ENCODE measurements at places on chromosomes 1 and 21.

GRCh38 chr1:91015358-91015780, 6.5 kb downstream of the ZNF644 start:
- DNase-seq, result no peak

DNA sequence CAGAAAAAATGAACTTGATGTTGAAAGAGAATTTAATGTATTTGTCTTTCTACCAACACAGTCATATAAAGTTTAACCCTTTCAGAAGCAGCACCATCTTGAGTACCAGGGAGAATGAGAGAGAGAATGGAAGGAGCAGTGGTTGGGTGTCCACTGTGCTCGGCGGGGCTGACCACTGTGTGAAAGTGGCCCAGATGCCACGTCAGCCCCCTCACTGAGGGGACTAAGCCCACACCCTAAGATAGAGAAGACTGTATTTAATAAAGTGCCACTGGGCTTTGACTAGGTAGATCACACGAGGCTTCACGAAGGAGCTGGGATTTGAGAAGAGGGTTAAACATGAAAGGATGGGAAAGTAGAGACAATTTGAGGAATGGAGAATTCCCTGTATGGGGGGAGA, 31.2 kb downstream of the BATF3 start:
- no peak for DNase-seq

- DNase-seq, result no peak
Measured at GRCh38 chr1:36961062-36961615, 73.2 kb downstream of the GRIK3 start.

DNA sequence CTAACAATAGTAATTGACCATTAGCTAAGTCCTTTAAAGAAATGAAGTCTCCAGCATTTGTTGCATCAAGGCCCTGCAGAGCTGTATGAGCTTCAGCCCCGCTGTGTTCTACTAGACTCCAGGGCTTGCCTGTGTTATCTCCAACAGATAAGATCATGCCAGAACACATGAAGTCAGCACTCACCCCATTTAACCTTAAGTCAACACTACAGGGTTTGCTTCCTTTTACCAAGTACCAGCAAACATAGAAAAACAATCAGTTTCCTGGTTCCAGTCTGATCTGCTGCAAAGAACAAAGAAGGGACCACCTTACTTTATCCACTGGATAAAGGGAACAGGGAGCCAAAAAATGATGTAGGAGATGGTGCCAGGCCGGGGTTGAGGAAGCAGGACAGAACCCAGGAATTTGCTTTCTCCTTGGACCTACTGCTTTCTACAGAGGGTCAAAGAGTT, 41.3 kb upstream of the ENAH start:
- no peak for DNase-seq

DNA sequence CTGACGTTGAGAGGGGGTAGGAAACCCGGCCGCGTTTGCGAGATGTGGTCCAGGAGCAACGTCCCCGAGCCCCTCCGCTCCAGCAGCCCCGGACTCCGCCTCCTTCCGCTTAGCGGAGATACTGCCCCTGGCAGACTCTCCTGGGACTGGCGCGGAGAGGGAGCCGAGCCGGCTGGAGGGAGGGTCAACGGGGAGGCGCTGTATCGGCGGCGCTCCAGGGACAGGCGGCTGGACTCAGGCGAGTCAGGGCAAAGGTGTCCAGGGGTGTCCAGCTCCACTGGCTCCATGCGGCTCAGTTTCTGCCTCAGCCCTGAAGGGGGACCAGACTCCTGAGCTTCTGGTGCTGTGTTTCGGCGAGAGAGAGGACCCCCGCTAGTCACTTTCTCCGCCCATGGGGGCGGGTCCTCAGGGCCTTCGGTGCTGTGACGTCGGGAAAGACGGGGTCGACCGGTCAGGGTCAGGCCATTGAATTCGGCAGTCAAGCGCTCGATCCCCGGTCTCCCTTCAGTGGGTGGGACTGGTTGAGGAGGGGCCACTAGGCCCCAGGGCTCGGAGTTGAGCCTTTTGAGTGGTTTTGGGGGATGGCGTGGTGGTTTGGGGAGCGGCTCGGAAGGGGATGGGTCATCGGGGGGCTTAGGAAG, 2.8 kb upstream of the LIX1L start:
- DNase-seq, result no peak

DNA sequence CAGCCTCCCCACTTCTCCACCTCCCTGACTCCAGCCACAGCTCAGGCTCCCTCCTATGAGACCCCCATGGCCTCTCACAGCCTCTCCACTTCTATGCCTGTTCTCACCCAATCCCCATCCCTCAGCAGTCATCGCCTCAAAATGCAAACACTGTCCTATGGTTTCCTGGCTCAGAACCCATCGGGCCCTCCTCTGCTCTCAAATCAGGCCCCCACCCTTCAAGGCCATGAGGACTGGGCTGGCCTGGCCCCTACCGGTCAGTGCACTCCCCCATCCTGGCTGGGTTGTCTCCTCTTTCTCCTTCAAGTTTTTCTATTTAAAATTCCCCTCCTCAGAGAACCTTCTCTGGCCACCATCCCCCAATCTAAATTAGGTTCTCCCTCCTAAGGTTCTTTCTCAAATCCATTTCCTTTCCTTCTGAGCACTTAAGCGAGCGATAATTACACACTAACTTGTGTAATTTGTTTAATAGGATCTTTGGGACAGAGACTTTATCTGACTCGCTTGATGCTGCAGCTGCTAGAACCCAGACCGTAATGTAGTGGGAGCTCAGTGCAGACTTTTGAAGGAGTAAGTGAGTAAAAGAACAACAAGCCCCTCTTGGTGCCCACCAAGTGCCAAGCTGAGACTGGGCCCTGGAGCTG, 347.2 kb downstream of the MATN1 start:
- no peak for DNase-seq

DNA sequence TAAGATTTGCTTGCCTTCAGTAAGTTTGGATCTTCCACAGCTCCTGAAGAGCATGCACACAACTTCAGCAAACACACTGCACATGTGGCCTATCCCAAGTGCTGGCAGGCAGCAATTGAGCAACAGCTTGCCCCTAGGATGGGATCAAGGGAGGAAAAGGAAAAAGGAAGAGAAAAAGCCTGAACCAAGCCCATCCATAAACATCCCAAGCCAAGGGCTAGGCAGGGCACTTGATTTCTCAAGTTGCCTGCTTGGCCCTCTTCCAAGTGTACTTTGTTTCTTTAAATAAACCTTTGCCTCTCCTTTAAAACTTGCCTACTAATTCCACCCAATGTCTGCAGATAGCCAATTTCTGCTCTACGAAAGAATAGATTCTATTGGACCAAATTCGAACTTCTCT, 49.0 kb upstream of the OLFM3 start:
- no peak for DNase-seq

- no peak for DNase-seq
Measured at GRCh38 chr1:227894831-227895451, 52.8 kb downstream of the WNT9A start.

GRCh38 chr1:234486858-234487840, 8.2 kb upstream of the TARBP1 start:
- no peak for DNase-seq

DNA sequence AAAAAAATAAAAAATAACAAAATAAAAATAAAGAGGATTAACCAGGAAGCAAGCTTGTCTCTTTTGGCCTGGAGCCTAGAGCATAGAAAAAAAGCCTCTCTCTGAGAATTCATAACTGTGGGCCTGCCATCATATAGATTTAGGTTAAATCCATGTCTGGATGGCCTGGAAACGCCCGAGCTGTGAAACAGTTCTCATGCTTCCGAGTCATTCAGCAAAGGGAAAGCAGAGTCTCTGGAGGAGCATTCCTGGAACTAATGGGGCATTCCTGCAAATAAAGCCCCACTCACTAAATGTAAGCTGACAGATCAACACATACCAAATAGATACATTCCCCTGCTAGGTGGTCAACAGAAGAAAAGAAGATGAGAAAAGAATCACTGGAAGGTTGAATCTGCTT, 75.8 kb upstream of the GNG4 start:
- DNase-seq, result no peak

DNA sequence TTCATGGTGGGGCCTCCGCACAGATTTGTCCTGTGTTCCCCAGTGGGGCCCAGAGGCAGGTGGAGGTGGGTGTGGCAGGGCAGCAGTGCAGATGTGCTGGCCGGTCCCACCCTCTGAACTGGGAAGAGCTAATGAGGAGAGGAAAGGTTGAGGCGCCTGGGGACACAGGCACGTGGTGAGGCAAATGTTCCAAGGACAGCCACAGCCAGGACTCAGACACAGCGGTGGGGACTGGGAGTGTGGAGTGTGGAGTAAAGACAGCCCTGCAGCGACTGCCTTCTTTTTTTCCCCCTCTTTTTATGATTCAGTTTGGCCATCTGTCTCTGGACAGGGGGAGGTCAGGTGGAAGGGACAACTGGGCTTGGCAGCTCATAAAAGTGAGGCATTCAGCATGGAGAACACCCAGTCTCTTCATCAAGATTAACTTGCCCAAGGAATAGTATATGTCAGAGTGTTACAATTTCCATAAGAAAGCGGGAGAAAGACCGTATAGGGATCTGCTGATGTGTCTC, 104.2 kb upstream of the GCLM start:
- DNase-seq, result no peak

GRCh38 chr1:206037581-206037980, 13.9 kb upstream of the CTSE start:
- no peak for DNase-seq

- DNase-seq, result no peak
Measured at GRCh38 chr1:4594286-4594991, 60.0 kb upstream of the AJAP1 start.

- DNase-seq, result no peak
Measured at GRCh38 chr1:111448482-111448917, 556 bp downstream of the WDR77 start.

DNA sequence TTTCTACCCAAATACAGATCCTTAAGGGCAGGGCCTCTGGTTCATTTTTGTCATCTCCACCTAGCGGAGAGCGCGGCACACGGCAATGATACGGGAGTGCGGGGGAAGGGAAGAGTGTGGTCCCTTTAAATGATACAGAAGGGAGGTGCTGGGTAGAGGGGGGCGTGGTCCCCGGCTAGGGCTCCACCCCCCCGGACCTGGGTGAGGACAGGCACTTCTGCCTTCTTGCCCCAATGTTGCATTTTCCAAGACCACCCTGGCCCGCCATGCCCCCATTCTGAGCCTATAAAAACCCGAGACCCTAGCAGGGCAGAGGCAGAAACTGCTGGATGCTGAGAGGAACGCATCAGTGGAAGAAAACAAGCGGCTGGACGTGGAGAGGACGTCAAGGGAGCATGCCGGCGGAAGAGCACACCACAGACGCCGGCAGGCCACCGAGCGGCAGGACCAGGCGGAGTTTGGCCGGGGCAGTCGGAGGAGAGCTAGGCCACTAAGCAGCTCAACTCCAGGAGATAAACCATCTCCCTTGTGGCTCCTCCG, 30.0 kb downstream of the LRRC3 start:
- no peak for DNase-seq

DNA sequence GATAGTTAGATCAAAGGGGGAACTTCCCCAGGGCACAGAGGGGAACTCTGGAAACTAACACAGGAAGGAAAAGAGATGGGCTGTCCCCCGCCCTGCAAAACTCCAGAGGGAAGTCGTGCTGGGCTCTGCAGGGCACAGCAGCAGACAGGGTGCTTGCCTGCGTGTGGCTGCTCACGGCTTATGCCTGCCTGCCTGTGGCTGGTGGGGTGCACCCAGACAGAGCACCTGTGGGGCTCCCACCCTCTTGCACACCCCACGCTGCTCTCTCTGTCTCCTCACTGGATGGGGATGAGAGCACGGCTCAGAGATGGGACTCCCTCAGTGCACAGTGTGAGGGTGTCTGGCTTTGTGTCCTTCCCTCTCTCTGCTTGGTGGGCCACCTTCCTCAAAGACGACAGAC, 13.5 kb upstream of the ETV3L start:
- no peak for DNase-seq

- no peak for DNase-seq
Measured at GRCh38 chr1:29284286-29284960, 48.1 kb downstream of the PTPRU start.

DNA sequence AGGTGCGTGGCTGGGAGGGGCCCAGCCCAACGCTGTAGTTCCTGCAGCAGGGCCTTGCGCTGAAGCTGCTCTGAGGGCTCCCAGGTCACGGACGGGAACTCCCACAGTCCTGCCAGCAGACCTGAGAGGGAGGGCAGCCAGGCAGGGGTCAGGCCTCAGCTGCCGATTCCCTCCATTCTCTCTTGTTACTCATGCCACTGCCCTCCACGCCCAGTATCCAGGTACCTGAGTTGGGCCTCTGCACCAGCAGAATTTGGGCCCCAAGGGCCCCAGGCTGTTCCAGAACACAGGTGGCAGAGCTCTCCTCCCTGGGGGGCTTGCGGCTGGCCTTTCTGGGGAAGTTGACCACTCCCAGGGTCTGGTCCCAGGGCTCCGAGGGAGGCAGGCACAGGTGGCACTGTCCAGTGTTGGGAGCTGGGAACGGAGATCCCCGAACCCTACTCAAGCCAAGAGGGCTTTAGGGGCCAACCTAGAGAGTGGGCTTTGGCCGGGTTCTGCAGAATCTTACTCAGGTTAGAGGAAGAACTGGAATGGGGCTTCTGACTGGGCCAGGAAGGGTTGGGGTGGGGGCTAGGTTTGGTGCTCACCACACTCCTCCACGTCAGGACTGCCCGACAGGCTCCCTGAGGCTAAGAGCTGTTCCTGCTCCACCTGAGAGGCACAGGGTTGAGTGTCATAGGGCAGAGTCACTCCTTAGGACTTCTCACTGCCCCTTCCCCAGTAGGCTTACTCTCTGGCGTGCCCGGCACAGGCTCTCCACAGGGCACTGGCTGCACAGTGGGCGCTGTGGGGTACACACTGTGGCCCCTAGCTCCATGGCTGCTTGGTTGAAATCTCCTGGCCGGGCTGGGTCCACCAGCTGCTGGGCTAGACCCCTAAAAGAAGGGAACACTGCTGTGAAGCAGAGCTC, 5.0 kb downstream of the HPDL start:
- DNase-seq, result no peak

DNA sequence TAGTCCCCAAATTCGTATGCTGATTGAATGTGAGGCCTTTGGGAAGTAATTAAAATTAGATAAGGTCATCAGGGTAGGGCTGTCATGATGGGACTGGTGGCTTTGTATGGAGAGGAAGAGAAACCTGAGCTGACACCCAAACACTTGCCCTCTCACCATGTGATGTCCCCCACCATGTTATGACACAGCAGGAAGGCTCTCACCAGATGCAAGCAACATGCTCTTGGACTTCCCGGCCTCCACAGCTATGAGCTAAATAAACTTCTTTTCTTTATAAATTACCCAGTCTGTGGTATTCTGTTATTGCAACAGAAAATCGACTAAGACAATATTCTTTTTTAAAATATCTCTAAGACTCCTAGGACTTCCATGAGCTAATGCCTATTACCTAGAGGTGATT, 43.6 kb upstream of the GUCA2B start:
- no peak for DNase-seq

- no peak for DNase-seq
Measured at GRCh38 chr1:63975481-63975880, 201.7 kb downstream of the ROR1 start.

GRCh38 chr21:46477765-46478164, 19.1 kb downstream of the DIP2A start:
- DNase-seq, result no peak

- DNase-seq, result no peak
Measured at GRCh38 chr1:243982447-243983018, 68.5 kb upstream of the ZBTB18 start.

All from stimulated activated CD4-positive, alpha-beta T cell treated with anti-CD3 and anti-CD28 coated beads, Interleukin-2, amount 100 ng/mL, for 48 hours (primary cell).